Activated CD8-positive, alpha-beta memory T cell treated with anti-CD3 and anti-CD28 coated beads, Interleukin-2, amount 10 ng/mL, durations not matched to agents 7 days and 5 days (primary cell): ENCODE measurements at places on chromosomes 5 and 9.

- DNase-seq = no peak
Measured at GRCh38 chr5:80622756-80623155, 31.7 kb upstream of the MSH3 start.

DNA sequence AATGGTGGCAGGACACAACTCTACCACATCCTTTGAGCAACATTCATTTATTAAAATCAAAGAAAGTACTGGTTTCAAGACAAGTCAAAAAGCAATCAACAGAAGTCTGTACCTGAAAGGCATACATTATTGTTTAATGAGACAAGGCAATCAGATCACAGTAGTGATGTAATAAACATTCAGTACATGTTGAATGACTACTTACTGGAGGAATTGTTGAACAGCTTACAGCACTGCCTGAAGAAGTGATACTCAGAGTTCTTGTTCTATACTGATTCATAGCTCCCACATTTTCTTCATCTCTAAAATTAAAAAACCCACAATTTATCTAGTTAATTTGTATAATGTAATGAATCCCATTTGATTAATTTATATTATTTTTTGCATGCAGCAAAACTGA is 18.2 kb downstream of the RIOK2 start:
- DNase-seq = no peak

DNA sequence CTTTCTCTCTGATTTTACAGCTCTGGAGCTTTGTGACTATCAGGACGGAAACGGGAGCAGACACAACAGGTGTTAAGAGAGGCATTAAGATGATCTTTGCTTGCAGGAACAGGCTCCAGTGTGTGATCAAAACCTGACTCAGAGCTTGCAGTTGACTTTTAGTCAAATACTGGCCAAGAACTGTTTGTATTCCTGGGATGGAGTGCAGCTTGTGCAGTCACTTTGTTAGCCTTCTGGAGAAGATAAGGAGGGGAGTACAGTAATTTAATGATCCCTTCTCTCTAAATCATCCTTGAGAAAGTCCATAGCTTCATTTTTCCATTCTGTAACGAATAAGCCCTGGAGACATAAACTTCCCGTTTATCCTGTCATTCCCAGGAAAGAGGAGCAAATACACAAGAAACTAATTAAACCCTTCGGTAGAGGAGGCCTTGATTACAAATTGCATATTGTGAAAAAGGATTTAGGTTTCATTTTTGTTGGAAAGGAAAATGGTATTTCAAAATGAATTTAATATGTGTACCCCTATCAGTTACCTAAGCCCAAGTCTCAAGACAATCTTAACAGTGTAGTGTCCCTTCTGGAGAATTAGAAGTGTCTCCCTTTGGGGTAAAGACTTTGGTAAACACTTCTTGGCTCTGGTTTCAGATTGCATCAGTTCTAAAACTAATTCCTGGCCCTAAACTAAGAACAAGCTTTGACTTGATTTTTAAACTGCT is 3.1 kb upstream of the STOM start:
- DNase-seq = no peak

DNA sequence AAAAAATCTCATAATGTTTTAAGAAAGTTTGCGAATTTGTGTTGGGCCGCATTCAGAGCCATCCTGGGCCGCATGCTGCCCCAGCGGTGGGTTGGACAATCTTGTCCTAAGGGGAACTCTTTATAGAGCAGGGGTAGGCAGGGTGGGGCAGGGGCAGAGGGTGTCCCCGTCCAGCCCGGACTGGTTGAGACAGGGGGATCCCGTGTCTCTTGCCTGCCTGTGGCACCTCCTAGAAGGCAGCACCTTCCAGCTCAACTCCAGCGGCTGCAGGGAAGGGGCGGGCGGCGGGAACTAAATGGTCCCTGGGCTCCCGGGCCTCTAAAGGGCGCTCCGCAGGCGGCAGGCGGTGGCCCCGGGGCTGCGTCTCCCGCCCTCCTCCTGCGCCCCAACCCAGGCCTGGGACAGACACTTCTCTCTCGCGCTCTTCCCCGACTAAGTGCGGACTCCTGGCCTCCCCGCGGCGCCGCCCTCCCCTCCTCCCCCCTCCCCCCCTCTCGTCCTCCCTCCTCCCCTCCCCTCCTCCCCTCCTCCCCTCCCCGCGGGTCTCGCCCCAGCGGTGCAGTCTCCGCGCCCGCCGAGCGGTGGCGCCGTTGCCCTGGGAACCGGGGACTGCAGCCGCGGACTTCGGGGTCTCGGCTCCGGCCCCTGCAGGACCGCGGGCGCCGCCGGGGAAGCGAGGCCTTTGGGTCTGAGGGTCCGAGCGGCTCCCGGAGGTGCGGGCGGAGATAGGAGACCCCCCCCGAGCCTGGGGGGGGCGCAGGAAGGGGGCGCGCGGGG is 132.6 kb downstream of the MRPL36 start:
- DNase-seq = no peak

GRCh38 chr5:27571681-27572080 is 533.3 kb upstream of the CDH9 start:
- no peak for DNase-seq
